Stimulated activated CD4-positive, alpha-beta T cell treated with anti-CD3 and anti-CD28 coated beads, TNF-alpha, amount 100 ng/mL, for 24 hours (primary cell): ENCODE measurements at places on chromosomes 1 and 21.

- DNase-seq, result no peak
Observed at GRCh38 chr1:172938681-172939080, 112.1 kb downstream of the TNFSF18 start.

DNA sequence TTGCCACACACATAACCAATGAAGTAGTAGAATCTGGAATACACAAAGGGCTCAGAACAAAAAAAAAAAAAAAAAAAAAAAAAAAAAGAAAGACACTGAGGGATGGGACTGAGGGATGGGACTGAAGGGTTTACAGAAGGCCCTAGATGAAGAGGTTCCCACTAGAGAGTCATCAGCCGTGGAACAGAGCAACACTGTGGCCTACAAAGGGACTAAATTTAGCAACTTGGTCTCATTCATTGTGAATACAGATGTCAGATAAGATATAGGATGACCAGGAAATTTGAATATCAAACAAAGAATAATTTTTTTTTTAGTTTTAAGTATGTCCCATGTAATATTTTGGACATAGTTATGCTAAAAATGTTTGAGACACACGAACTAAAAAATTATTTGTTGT is 62.1 kb downstream of the GLUL start:
- DNase-seq, result no peak

DNA sequence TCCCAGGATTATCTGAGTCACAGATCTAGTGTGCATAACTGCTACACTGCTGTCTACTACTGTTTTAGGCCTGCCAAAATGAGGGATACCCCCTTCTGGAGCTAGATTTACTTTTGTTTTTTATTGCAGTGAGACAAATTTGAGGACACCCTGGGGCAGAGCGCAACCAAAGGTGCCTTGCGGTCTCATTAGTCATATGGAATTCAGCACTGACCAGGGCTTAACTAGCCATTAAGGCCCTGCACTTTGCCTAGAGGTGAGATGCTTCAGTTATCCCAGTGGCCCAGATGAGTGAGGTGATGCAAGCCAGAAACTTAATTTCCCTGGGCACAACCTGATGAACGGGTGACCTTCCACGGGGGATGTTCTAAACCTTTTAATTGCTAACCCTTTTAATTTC is 998 bp upstream of the SPAG17 start:
- DNase-seq, result no peak

DNA sequence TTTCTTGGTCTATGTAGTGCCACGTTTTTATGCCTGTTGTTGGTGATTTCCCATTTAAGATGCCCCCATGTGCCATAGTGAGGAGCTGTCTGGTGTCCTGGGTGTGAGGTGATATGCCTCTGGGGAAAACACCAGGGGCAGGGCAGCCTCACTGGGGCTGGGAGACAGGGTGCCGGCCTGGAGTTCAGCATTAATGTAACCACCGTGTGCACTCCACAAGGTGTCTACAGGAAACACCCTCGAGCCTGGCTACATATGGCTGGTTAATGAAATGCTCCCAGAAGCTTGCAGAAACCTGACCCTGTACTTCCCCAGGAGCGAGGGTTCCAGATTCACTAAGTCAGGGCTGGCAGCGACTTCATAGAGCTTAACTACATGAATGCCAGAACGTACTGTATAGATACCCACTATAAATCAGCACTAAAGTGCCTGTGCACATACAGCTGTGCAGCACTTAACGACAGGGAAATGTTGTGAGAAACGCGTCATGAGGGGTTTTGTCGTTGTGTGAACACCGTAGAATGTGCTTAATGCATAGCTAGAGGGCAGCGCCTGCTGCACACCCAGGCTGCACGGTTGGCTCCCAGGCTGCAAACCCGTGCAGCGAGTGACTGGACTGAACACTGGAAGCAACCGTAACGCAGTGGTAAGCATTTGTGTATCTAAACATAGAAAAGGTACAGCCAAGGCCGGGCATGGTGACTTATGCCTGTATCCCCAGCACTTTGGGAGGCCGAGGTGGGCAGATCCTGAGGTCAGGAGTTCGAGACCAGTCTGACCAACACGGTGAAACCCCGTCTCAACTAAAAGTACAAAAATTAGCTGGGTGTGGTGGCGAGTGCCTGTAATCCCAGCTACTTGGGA is 10.4 kb downstream of the TFF2 start:
- DNase-seq, result no peak

DNA sequence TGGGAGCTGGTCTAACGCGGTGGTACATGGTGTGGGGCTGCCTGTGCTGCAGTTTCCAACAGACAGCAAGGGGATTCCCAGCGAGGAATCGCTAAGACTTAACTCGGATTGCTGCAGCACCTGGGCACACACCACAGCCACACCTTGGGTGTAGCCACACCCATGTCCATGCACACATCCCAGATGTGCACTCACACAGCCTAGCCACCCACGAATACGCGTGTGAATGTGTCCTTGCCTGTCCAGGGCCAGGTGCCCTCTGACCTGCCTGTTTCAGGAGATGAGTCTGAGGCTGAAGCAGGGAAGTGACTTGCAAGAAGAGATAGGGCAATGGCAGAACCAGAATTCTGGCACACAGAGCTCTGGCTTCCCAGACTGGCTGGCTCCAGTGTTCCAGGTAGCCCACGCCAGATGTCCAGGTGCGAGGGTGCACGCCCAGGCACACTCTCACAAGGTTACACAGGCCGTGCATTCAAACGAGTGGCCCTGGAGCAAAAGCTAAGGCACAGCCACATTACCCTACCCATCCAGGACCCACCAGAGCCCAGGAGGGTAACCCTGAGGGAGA is 272.7 kb downstream of the TRABD2B start:
- no peak for DNase-seq

GRCh38 chr1:26529655-26530409 is at the start of gene RPS6KA1:
RPS6KA1 (plus strand) TSS chr1:26529761; CDS start chr1:26529921, 160 bp downstream.
- peak; percentile 37 for DNase-seq
